Left colon (tissue), 2 donors: ENCODE measurements at places on chromosomes 12 and 14. TPM values are rescaled to one million over a fixed set of nuclear protein-coding genes. Genes with fewer than 3 reads are reported as not detected.
A peak's percentile ranks its signal among the peaks of the same experiment; 100 is the strongest.

DNA sequence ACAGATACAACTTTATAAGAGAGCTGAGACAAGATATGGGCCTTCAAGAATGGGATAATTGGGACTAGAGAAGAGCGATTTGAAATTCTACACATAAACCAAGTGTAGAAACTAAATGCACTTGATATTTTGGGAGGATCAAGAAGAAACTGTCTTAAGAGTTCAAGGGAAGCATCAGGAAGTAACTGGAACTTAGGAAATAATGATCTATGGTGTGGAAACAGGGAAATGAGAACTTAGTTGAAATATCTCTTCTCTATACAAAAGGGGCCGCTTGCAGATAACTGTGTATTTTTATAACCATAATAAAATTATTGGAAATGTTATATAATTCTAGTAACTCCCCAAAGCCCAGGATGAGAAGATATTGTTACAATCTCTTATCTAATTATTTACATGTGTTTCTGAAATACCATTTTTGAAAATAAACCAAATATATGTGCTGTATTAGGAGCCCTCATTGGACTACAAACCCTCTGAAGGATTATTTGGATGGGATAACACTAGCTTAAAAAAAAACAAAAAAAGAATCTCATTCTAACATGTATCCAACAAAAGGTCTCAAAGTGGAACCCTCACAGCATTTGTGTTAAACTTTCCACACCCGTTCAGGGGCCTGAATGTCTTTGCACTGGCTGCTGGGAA, 84.7 kb upstream of the FLRT2 start:
- DNase-seq = no peak

- DNase-seq = no peak
Observed at GRCh38 chr12:75979181-75979580, 52.4 kb downstream of the PHLDA1 start.

The TULP3 gene
- 7.5 TPM for total RNA-seq

The CAPZA3 gene
- not detected for total RNA-seq

DNA sequence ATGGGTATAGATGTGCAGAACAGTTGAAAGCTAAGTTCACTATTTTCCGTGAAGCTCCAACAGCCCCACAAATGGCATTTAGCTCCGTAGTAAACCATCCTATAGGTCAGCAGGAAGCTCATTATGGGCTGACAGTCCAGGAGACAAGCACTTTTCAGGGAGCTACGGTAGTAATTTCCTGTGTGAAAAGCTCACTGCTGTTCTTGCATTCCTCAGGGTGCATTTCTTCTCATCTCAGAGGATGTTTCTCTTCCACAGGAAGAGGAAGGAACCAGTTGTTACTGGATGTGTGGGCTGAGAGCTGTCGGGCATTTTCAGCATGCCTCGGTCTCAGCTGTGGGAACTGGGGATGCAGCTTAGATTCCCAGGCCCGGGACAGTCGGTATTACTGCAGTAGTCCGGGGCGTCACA, 72.8 kb downstream of the GALNT4 start:
- DNase-seq = no peak

The ACSM4 gene
- total RNA-seq = not detected

- DNase-seq = no peak
Observed at GRCh38 chr12:105574056-105574715, 243.7 kb downstream of the C12orf75 start.

GRCh38 chr14:86050072-86050683, 520.2 kb downstream of the FLRT2 start:
- DNase-seq = no peak

DNA sequence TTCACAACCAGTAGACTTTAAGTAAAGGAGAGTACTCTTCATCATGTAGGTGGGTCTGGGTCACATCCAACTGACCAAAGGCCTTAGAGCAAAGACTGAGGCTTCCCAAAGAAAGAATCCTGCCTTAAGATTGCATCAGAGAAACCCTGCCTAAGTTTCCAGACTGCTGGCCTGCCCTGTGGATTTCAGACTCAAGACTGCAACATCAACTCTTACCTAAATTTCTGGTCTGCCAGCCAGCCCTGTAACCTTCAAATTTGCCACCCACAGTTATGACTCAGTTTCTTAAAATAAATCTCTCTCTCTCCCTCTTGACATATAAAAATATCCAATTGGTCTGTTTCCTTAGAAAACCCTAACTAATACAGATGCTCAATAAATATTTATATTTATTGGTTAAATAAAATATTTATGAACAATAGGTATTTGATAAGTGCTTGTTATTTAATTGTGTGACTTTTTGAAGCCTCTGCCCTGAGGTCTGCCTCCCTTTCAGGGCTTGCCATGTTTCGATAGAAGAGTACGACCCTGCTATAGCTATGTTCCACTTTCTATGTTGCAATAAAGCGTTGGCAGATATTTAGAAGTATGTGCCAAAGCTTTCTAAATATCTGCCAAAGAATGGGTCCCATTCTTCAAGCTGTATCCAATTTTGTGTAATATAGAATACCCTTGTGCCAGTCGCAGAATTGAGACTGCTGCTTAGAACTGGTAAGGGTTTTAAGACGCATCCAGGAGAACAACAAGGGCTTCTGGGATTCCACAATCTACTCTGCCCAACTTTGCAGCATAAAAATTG, 65.7 kb downstream of the TMEM30B start:
- DNase-seq = no peak

The PPP1R36 gene
- total RNA-seq = 7.1 TPM

GRCh38 chr14:103142026-103142425, 18.8 kb downstream of the TNFAIP2 start:
- no peak for DNase-seq

DNA sequence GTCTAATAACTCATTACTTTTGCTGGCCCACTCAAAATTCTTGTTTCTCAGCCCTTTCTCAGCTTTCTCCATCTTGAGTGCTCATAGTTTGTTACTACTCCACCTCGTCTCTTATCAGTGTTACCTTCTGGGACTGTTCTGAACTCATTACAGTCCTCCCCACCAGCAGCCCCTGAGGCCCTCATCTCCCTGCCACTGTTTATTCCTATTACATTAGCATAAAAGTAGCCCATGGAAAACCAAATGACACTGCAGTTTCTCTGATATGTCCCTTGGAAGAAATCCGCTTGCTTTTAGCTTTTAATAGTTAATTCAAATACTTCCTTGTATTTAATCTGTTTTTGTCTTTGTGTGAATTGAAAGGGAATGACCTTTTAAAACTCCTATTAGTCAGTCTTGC, 7.6 kb downstream of the AKAP6 start:
- no peak for DNase-seq

GRCh38 chr12:99769396-99769980, 121.9 kb downstream of the GARIN6 start:
- DNase-seq = no peak

The INF2 gene
- 203 TPM for total RNA-seq

- no peak for DNase-seq
Observed at GRCh38 chr12:76029982-76030340, 1.6 kb downstream of the PHLDA1 start.

GRCh38 chr14:76776428-76777251, 15.4 kb downstream of the VASH1 start:
- DNase-seq = peak; percentile 21

The CABP1 gene
- 2.5 TPM for total RNA-seq

The HOXC9 gene
- total RNA-seq = not detected

The TAS2R46 gene
- total RNA-seq = 0.95 TPM

GRCh38 chr12:79857675-79858074, 77.2 kb downstream of the PPP1R12A start:
- DNase-seq = no peak

GRCh38 chr14:95832012-95832411, 44.6 kb upstream of the TUNAR start:
- DNase-seq = no peak

The SARNP gene
- total RNA-seq = 43.7 TPM

GRCh38 chr14:101927859-101928258, 36.5 kb upstream of the DYNC1H1 start:
- DNase-seq = peak; percentile 76

- peak; percentile 54 for DNase-seq
Observed at GRCh38 chr12:92408072-92408900, 262.6 kb upstream of the BTG1 start.

DNA sequence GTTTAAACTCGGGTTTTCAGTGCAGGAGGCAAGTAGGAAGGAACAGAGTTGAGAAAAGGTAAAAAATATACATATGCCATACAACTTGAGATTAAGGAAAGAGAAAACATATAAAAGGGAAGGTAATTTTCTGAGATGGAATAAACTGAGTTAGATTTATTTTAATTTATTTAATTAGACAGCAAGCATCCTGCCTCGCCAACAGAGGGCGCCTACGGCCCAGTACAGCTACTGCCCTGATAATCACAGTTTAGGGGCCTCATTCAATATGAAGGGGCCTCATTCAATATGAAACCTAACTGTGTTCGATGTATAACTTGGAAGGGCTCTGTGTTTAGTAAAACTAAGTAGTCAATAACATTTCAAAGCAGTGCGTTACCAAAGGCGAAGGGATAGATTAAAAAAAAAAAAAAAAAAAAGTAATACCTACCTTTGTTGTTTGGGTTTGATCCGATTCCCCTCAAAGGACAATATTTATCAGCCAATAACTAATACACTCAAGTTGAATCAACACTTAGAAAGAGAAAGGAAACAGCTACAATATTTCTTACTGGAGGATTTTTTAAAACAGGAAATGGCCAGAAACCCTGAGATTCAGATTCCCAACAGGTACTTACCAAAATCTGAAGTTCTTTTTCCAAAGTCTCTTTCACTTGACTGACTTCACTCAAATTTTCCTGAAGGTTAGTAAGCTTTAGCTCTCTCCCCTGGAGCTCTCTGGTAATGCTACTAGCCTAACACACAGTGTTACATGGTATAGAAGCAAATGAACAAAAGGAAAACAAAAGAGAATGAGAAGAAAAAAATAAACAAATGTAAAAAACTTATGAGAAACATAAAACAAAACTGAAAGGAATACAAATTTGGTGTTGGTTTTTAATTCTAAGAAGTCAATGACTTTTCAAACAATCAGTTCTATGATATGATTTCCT, 70.0 kb upstream of the VPS33A start:
- DNase-seq = no peak

The SINHCAF gene
- 71.0 TPM for total RNA-seq

- no peak for DNase-seq
Observed at GRCh38 chr12:94565683-94566082, 84.7 kb downstream of the TMCC3 start.

DNA sequence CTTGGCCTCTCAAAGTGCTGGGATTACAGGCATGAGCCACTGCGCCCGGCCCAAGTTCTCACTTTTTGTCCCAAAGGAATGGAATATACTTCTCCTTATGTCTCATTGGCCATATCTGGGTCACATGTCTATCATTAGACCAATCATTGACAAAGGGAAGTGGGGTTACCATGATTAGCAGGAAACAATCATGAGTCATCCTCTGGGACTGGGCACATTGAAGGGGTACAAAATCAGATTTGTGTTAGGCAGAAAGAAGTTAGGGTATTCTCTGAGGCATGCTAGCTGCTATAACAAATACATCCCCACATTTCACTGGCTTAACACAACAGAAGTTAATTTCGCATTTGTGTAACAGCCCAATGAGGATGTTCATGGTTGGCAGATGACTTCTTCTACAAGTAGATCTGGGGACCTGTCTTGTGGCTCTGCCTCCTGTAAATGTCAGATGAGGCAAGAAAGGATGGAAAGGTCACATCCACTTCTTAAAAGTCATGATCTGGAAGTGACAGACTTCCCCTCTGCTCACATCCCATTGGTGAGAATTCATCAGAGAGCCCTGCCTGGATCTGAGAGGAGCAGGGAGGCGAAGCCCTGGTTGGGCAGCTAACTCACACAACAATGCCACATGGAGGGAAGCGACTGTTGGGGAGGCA, 3.1 kb downstream of the CCDC63 start:
- no peak for DNase-seq

GRCh38 chr12:106901276-106901675, 54.4 kb upstream of the TMEM263 start:
- no peak for DNase-seq

GRCh38 chr14:24556756-24557155, 19.3 kb downstream of the CTSG start:
- no peak for DNase-seq

The SPTB gene
- 0.34 TPM for total RNA-seq

DNA sequence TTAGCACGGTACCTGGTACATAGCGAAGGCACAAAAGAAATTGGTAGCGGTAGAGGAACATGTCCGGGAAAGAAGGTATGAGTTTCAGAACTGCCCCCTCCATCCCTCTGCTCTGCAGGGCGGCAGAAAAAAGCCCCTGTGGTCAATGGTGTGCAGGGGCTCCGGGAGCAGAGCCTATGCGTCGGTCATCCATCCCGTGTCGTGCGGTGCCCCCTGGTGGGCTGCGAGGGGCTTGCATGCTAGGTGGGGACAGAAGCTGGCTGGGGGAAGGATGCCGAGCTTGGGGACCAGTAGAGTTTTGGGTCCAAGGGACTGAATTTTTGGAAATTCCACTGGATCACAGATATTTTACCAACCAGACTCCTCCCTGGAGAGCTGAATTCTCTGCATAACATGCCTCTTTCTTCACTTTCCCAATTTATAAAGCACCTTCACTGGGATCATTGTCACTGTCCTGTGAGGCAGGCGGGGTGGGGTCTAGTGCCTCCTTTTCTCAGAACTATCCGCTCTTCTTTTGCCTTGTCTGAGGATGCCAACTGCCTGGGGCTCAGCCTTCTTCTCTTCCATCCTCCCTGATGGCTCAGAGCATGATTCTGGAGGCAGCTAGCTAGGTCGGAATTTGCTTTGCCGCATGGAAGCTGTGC, 148.7 kb downstream of the SMOC1 start:
- no peak for DNase-seq

- DNase-seq = no peak
Observed at GRCh38 chr14:104019806-104020205, 65.7 kb upstream of the ASPG start.

The JPH4 gene
- total RNA-seq = 0.21 TPM

The ABCC9 gene
- 1.6 TPM for total RNA-seq

The APOLD1 gene
- 2.6 TPM for total RNA-seq

- no peak for DNase-seq
Observed at GRCh38 chr12:43676183-43676813, 82.3 kb downstream of the PUS7L start.

The PRB4 gene
- total RNA-seq = not detected

DNA sequence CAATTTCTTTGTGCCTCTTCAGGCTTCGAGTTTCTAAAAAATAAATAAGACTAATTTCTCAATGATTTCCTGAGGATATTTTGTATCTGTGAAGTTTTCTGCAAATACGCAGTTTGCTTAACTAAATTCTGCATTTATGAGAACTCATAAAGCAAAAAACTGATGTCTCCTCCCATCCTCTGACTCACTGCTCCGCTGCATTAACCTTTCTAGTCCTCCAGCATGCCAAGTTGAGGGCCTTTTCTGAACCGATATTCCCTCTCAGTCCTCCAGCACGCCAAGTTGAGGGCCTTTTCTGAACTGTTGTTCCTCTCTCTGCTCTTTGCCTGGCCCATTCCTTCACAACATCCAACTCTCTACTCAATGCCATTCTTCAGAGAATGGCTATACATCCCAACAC, 3.2 kb downstream of the IPO8 start:
- DNase-seq = no peak

The TEP1 gene
- total RNA-seq = 74.3 TPM

GRCh38 chr14:49505041-49505766, 81.0 kb downstream of the RPS29 start:
- no peak for DNase-seq

GRCh38 chr12:112676507-112676906, 115.0 kb upstream of the RPH3A start:
- DNase-seq = no peak

The HRK gene
- 0.73 TPM for total RNA-seq

- no peak for DNase-seq
Observed at GRCh38 chr14:24311837-24312615, 724 bp downstream of the LTB4R start.

GRCh38 chr12:56078931-56079722, 838 bp upstream of the ERBB3 start:
- DNase-seq = peak; percentile 94

The TRHDE gene
- total RNA-seq = 3.9 TPM

The KLRC2 gene
- total RNA-seq = 0.89 TPM

GRCh38 chr14:96050482-96050881, 11.3 kb downstream of the C14orf132 start:
- DNase-seq = no peak
